KG1 (cell line): ENCODE measurements at places on chromosomes 7 and 10.

- no peak for DNase-seq
Observed at GRCh38 chr7:133060004-133060403, 21.9 kb downstream of the CHCHD3 start.

DNA sequence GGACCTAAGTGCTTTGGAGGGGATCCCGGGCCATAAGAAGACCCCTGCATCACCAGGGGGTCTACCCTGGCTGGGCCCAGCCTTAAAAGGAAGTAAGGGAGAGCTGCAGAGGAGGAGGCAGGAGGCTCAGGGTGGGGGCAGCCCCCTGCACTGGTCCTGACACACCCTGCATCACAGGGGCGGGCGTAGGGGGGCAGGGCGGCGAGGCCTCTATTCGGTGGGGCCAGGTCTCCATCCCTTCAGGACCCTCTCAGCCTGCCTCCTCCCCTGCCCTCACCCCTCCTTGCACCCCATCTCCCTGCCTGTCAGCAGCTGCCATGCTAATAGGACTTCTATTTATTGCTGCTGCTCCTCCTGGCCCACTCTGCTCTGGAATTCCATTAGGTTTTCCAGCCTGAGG, 101.4 kb downstream of the C10orf105 start:
- DNase-seq, result no peak

DNA sequence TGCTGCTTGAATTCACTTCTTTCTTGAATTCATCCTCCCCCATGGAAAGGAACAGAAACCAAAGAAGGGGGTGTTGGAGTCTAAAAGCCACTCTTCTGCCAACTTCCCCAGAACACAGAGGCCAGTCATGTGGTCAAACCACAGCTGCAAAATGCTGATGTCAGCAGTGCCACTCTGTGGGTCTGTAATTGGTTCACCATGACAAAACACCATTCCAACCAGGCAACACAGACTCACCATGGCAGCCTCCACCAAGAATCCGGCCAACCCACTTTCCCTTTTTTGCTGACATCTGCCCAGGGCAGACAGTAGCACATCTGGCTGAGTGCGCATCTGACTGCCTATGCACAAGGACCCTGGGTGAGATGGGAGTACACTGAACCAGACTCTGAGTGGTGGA, 16.8 kb downstream of the OSBPL3 start:
- DNase-seq, result peak; percentile 44

DNA sequence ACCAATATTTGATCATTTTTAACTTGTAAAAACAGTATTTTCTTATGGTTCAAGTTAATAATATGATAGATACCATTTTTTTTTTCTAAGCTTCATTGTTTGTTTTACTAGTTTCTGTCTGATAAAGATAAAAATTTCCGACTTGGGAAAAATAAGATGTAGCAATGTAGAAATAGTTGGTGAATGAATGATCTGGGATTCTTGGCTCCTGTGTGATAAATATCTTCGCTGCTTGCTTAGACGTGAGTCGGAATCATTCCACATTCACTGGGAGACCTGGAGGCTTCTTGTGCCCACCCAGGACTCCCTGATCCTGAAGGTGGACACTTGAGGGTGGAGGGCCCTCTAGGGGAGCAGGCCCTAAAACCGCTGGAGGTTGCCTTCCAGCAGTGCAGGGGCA, 47.9 kb downstream of the EXOC4 start:
- no peak for DNase-seq

GRCh38 chr10:102678842-102679289, 34.6 kb downstream of the TRIM8 start:
- no peak for DNase-seq

DNA sequence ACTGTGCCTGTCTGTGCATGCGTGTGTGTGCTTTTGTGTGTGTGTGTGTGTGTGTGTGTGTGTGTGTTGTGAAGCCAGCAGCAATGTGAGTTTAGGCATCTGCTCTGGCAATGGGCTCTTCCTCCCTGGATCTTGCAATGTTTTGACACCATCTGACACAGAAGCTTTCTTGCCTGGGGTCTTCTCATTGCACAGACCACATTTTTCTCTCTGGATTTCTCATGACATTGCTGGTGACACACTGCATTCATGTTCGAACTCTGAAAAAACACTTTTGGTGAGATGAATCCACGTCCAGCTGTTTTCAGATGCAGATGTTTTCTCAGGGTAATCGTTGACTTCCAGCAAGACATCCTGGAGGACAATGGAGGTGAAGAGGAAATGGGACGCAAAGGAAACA, 63.0 kb upstream of the FZD8 start:
- DNase-seq, result no peak

DNA sequence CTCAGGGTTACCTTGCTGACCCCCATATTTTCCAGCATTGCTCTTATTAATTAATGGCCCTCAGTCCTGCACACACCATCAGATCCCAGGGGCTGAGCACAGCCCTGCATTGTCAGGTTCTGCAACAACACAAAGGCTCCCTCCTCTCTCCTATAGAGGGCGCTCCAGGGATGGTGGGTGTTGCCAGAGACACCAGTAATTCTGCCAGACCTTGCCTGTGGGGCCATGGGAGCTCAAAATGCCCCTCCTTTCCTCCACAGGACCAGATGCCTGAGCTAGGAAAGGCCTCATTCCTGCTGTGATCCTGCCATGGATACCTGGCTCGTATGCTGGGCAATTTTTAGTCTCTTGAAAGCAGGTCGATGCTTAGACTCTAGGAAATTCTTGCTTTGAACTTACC, 42.8 kb upstream of the PRSS58 start:
- no peak for DNase-seq

DNA sequence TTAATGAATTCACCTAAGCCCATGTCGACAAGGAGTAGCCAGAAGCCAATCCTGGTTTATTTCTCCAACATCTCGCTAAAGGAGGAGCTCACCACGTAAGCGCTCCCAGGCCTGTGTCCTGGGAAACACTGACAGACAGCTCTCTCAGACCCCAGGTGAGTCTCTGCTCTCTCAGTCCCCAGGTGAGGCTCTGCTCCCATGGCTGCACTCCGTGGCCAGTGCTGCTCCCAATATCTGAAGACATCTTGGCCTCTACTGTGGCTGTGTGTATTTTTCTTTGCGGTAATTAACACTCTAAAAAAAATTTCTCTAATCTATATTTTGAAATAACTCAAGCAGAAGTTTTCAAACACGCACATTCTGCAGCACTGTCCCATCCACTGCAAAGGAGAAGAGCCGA, 564.5 kb downstream of the PTPRN2 start:
- no peak for DNase-seq

DNA sequence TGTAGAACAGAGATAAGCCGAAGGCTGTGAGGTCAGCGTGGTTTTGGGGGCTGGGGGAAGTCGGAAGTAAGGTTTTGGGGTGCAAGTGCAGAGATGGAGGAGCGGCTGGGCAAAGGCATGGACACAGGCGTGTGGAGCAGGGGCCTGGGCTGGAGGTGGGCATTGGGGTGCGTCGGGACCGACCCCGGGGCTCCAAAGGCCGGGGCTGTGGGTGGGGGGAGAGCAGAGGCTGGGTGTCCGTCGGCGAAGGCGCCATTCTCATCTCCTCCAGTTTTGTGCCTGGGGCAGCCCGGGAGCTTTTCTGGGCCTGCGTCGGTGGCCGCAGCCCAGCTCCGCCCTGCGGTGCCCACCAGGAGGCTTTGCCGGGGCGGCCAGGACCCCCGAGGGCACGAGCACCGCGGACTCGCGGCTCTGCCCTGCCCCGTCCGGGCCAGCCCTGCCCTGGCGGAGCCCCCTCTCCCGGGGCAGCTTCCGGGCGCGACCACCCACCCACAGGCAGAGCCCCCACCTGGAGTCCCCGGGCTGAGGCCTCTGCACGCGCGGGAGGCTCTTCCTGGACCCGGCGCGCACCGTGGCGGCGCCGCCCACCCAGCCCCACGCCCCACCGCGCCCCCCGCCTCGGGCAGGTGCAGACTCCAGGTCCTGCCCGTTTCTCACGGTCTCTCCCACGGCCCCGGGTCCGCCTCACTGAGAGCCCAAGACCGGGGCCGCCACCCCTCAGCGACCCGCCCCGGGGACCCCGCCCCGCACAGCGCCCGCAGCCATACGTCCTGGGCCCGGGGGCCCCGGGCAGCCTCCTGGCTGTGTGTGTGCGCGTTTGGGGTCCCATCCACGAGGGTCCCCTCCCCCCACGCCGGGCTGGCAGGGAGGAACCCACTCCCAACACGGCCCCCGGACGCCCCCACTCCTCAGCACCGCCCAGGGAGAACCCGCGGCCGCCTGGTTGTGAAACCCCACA, 7.7 kb upstream of the SCART1 start:
- DNase-seq, result no peak

GRCh38 chr7:66859794-66860645, 61.0 kb upstream of the TMEM248 start:
- DNase-seq, result no peak

GRCh38 chr7:66642186-66642585, 13.5 kb downstream of the KCTD7 start:
- no peak for DNase-seq

GRCh38 chr7:27164367-27165088, 809 bp downstream of the HOXA9 start:
- no peak for DNase-seq

DNA sequence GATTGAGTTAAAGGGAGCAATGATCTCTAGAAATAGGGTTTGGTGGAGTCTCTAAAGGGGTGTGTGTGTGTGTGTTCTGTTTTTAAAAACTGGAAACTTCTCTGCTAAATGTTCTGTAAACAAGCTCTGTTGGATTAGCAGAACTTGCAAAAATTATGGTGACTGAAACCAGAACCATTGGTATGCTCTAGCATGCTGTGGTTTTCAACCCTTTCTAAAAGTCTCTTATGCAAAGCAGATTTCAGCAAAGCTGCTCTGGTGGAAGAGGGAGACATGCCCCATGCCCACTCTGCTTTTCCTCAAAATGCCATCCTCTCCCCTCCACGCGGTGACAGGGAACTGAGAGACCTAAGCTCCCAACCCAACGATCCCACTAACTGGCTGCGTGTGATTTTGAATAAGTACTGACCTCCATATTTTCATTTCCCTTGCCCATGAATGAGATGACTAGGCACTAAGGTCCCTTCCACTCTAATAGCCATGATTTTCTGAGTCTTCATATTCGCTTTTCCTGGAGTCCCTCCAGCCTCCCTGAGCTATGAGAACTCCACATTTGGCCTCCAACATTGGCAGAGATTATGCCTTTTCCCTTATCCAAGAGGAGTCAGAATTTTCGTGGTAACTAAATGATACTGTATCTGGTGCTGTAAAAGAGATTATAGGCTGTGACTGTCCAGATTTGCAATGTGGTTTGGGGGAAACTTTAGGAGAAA, 117.3 kb upstream of the PALS2 start:
- no peak for DNase-seq

GRCh38 chr10:119493155-119493554, 49.4 kb downstream of the RGS10 start:
- no peak for DNase-seq

DNA sequence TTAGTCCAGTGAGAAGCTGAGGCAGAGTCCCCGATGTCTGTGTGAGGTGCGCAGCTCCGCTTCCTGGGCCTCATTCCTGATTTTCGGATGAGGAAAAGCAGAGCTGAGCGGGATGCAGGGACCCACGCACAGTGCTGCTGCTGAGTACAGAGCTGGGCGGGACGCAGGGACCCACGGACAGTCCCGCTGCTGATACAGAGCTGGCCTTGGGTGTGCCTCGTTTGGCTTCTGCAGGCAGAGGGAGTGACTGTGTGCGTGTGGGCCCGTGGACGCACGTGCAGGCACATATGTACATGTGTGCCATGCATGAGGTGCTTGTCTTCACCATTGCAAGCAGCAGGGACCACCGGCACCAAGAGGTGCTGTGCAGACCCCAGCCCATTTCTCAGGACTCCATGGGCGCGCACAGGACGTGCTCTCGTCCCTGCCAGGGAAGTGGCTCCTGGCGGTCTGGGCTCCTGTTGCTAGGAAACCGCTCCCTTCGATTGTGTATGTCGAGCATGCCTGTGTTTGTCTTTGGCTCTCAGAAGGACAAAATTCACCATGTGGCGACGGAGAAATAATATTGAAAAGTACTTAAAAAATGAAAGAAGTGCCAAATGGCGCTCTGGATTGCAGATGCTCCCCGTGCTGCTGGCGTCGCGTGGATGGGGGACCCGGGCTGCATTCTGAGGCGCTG, 303.8 kb upstream of the MKI67 start:
- DNase-seq, result no peak

GRCh38 chr7:41711283-41712064, 8.6 kb upstream of the INHBA start:
- no peak for DNase-seq

- no peak for DNase-seq
Observed at GRCh38 chr7:98907570-98907969, 29.2 kb downstream of the TRRAP start.

GRCh38 chr7:40715053-40715430, 580.2 kb downstream of the SUGCT start:
- no peak for DNase-seq

DNA sequence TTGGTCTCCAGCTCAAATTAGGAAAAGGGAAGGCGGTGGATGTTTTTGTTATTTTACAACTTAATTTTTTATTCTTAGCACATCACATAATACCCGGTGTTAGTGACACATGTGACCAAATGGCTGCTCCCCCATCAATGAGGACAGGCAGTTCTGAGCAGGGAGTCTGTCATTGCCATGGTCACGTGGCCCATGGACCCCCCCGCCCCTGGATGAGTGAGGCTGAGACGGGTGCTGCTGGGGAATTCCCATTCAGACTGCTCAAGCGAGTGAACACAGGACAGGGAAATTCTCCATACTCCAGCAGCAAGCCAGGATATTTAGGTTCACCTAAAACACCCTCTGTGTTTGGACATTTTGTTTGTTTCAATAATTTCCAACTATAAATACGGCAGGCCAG, 34.7 kb upstream of the SLC35B4 start:
- no peak for DNase-seq

DNA sequence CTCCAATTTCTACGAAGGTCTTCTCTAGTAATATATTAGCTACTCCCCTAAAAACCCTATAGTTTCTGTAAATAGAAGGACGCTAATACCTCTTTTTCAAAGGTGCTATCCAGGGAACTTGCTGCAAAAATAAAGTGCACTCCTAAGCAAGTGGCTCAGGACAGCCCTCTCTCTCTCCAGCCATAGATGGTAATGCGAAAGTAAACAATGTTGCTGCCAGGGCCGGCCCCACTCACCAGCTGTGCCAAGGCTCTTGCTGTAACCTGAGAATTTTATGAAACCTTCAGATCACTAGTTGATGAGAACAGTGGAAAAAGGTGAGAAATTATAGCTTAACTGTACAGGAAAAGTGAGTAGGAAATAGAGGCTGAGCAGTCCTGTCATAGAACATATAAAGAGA, 10.9 kb upstream of the TAS2R39 start:
- no peak for DNase-seq

DNA sequence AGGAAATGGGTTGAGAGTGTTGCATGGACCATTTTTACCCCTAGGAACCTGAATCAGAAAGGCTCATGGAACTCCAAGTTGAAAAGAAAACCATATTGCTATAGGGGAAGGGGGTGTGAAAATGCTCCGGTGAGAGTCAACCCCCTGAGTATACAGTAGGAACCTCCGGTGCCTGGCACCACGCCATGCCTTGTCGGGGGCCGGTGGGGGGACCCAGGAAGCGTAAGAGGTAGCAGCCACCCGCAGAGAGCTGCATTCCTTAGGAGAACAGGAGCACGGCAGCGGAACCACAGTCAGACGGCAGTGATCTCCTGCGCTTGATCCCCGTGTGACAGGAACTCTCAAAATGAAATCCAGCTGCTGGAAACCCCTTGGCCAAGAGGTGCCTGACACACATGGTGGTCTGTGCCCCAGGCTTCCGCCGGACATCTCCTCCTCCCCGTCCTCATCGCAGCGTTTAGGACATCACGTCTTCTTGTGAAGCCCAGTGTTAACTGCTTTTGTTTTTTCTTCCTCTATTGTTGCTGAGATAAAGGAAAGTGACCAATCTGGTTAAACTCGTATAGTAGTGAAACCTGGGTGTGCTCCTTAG, 186.8 kb downstream of the CELF2 start:
- no peak for DNase-seq

GRCh38 chr10:19043431-19043830, 5.2 kb upstream of the MALRD1 start:
- DNase-seq, result no peak
